Upper lobe of left lung (tissue), 6 donors: ENCODE measurements at places on chromosomes 4 and X. TPM values are rescaled to one million over a fixed set of nuclear protein-coding genes. Genes with fewer than 3 reads are reported as not detected.

The KLHL5 gene
- total RNA-seq, result 20.5 TPM

The IL3RA gene
- total RNA-seq, result 62.3 TPM

The FAAH2 gene
- 11.9 TPM for total RNA-seq

The TEX13A gene
- total RNA-seq, result not detected

The NPY1R gene
- total RNA-seq, result 2.3 TPM

The GAGE13 gene
- not detected for total RNA-seq

The UGT2B11 gene
- not detected for total RNA-seq

The CORIN gene
- total RNA-seq, result 2.1 TPM

The SERTM2 gene
- total RNA-seq, result not detected

The PDGFRA gene
- 71.4 TPM for total RNA-seq

The SFRP2 gene
- 45.2 TPM for total RNA-seq

The ADH4 gene
- not detected for total RNA-seq

The PSAPL1 gene
- not detected for total RNA-seq

The SEC31A gene
- total RNA-seq, result 153 TPM

GRCh38 chr4:1237981-1238675, 10.8 kb downstream of the CTBP1 start:
- no peak overlapping the region for H3K27ac ChIP-seq
- H3K4me3 ChIP-seq, result no peak overlapping the region
- no peaks in the 10 kb centered on the region for H3K27me3 ChIP-seq
- peak; percentile 18 for DNase-seq

- no peak for DNase-seq
- H3K27ac ChIP-seq, result no peak overlapping the region
- H3K4me3 ChIP-seq, result no peak overlapping the region
- H3K36me3 ChIP-seq, result no peaks in the 10 kb centered on the region
- no peaks in the 10 kb centered on the region for H3K27me3 ChIP-seq
Observed at GRCh38 chrX:147917700-147918695, 6.3 kb downstream of the FMR1 start.

- peak; percentile 39 for DNase-seq
- no peak overlapping the region for H3K27ac ChIP-seq
- H3K4me1 ChIP-seq, result no peaks in the 10 kb centered on the region
- H3K36me3 ChIP-seq, result no peaks in the 10 kb centered on the region
Observed at GRCh38 chr4:3791256-3791655, 25.1 kb downstream of the ADRA2C start.

GRCh38 chr4:108391701-108392455, 223.1 kb upstream of the LEF1 start:
- H3K4me1 ChIP-seq, result no peaks in the 10 kb centered on the region
- no peaks in the 10 kb centered on the region for H3K36me3 ChIP-seq
- H3K27ac ChIP-seq, result no peak overlapping the region
- H3K4me3 ChIP-seq, result no peak overlapping the region
- DNase-seq, result no peak

GRCh38 chr4:15675356-15675755, 6.3 kb upstream of the FAM200B start:
- H3K4me3 ChIP-seq, result no peak overlapping the region
- no peaks in the 10 kb centered on the region for H3K4me1 ChIP-seq
- no peaks in the 10 kb centered on the region for H3K36me3 ChIP-seq

DNA sequence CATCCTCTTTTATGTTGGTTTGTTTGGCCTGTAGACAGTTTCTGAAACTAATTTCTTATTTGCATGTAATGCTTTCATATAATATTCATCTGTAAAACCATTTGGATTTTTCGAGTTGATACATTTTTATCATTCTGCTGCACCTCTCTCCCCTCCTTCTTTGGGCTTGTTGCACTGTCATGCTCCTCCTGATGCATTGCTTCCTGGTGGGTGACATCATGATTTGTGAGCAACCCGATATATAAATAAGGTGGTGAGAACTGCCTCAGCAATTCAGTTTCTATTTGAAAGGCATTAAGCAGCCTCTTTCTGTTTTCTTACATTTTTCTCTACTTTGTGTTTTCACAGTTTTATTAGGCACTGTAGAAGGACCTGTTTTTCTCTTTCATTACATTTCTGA, 515.7 kb downstream of the RPA4 start:
- DNase-seq, result no peak
- H3K4me3 ChIP-seq, result no peak overlapping the region
- H3K27ac ChIP-seq, result no peak overlapping the region

GRCh38 chr4:83251447-83251830, 33.2 kb downstream of the COQ2 start:
- H3K27ac ChIP-seq, result no peak overlapping the region
- H3K36me3 ChIP-seq, result no peaks in the 10 kb centered on the region
- H3K27me3 ChIP-seq, result no peaks in the 10 kb centered on the region
- no peak for DNase-seq
- H3K4me3 ChIP-seq, result no peak overlapping the region

DNA sequence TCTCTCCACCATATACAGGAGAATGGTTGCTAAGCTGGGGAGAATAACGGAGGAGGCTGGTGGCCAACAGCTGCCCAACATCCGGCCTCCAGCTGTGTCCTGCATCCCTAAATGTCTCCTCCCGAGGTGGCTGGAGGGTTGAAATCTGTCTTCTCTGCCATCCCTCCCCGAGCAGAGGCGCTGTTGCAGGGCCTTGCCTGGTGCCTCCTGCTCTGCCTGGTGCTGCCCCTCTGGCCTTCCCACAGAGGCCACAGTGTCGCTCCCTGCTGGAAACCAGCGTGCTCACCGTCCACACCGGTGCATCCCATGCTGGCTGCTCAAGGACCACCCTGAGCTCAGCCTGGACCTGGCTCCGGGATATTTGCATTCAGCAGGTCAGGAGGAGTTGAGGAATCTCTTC, 115.2 kb downstream of the ENPP6 start:
- no peaks in the 10 kb centered on the region for H3K27me3 ChIP-seq
- H3K4me1 ChIP-seq, result peaks cover 1% of the 10 kb centered on the region
- H3K27ac ChIP-seq, result no peak overlapping the region
- no peaks in the 10 kb centered on the region for H3K36me3 ChIP-seq
- no peak for DNase-seq

DNA sequence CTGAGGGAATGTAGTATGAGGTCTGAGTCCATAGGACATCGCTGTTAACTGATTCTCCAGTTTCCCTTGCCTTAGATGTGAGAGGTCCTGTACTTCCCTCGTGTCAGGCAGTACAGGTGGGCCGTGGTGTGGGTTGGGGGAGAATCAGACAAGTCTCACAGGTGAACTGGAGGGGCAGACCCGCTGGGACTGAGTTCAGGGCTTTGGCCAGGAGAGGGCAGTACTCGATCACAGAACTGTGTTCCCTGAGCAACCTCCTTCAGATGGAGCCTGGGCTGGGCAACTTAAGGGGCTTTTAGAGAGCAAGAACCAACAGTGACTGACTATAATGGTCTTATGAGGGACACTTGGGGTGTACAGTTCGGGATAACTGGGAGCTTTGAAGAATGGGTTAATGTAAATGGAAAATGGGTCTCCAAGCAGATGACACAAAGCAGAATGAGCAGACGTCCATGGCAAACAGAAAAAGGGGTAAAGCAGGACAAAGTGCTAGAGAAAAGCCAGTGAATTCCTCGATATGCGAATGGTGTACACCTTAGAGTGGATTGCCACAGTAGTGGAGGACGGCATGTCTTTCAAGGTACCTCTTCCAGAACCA, 83.6 kb downstream of the CCNG2 start:
- H3K36me3 ChIP-seq, result no peaks in the 10 kb centered on the region
- no peaks in the 10 kb centered on the region for H3K4me1 ChIP-seq
- H3K27ac ChIP-seq, result no peak overlapping the region
- H3K27me3 ChIP-seq, result no peaks in the 10 kb centered on the region

GRCh38 chrX:22430701-22431100, 158.0 kb downstream of the CBLL2 start:
- no peaks in the 10 kb centered on the region for H3K4me1 ChIP-seq
- no peaks in the 10 kb centered on the region for H3K36me3 ChIP-seq
- no peaks in the 10 kb centered on the region for H3K27me3 ChIP-seq
- DNase-seq, result no peak

GRCh38 chr4:129822701-129823100, 726.7 kb downstream of the C4orf33 start:
- no peaks in the 10 kb centered on the region for H3K36me3 ChIP-seq
- H3K4me3 ChIP-seq, result no peak overlapping the region
- no peak overlapping the region for H3K27ac ChIP-seq
- no peaks in the 10 kb centered on the region for H3K4me1 ChIP-seq
- H3K27me3 ChIP-seq, result no peaks in the 10 kb centered on the region
- DNase-seq, result no peak

GRCh38 chr4:23881052-23881501, 8.8 kb downstream of the PPARGC1A start:
- no peaks in the 10 kb centered on the region for H3K36me3 ChIP-seq
- no peak overlapping the region for H3K4me3 ChIP-seq
- H3K27me3 ChIP-seq, result no peaks in the 10 kb centered on the region
- H3K27ac ChIP-seq, result no peak overlapping the region
- no peak for DNase-seq
- H3K4me1 ChIP-seq, result peaks cover 11% of the 10 kb centered on the region

DNA sequence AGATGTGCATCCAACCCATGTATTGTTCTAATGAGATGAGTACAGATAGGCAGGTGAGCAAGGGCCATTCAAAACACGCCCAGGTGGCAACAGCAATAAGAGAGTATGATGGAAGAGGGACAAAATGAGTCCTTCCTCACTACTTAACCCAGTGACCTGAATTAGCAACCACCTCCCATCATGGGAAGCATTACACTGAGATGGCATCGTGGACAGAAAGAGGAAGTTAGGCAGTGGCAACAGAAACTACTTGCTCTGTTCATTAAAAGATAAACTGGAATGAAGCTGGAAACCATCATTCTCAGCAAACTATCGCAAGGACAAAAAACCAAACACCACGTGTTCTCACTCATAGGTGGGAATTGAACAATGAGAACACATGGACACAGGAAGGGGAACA, 17.2 kb downstream of the RXFP1 start:
- H3K4me1 ChIP-seq, result no peaks in the 10 kb centered on the region
- no peak overlapping the region for H3K27ac ChIP-seq
- no peak overlapping the region for H3K4me3 ChIP-seq
- DNase-seq, result no peak
- H3K36me3 ChIP-seq, result no peaks in the 10 kb centered on the region

DNA sequence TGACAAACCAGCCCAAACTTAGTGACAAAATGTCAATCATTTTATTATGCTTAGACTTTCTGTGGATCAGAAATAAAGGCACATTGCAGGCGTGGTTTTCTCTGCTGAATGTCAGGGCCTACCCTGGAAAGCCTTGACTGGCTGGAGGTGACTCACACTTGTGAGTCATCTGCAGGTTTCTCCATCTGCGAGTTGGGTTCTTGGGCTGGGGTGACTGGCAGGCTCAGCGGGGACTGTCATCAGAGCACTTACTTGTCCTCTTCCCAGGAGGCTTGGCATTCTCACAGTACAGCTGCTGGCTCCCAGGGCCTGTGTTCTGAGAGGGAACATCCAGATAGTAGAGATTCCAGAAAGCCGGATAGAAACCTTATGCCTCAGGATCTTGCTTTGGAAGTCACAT, 153.8 kb upstream of the AGA start:
- no peaks in the 10 kb centered on the region for H3K4me1 ChIP-seq
- H3K4me3 ChIP-seq, result no peak overlapping the region
- no peak overlapping the region for H3K27ac ChIP-seq
- no peak for DNase-seq

DNA sequence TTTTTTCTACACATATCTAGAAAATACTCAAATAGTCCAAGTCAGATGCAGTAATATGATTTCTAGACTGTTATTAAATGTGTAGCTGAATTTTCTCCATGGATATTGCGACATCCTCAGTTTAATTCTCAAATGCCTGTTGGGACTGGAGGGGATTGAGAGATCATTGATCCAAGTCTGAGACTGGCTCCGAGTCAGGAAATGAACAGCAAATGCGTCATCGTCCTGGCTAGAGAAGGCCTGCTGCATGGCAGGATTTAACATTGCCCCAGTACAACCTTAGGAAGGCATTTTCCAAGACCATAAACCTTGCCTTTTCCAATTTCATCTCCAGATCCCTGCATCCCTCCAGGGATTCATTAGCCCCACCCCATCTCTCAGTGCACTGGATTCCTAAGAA, 56.6 kb upstream of the SLC6A14 start:
- H3K27ac ChIP-seq, result no peak overlapping the region
- H3K27me3 ChIP-seq, result no peaks in the 10 kb centered on the region

DNA sequence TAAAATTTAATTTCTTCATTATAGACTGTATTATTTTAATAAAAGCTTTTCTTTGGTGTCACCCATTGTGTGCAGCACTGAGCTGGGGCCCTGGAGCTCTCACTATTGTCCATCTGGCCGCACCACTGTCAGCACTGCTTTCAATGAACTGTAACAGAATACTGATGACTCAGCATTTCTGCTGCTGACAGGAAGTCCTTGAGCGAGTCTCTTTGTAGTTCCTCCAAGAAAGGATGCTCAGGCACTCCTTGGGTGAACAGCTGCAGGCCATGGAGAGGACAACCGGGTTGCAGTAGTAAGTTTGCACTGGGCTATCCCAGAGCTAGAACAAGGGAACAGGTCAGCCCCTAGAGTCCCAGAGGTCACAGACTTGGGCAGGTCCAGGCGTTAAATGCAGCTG, 81.6 kb downstream of the SORBS2 start:
- H3K4me3 ChIP-seq, result no peak overlapping the region
- no peaks in the 10 kb centered on the region for H3K27me3 ChIP-seq
- no peak for DNase-seq
- H3K27ac ChIP-seq, result no peak overlapping the region
- H3K36me3 ChIP-seq, result no peaks in the 10 kb centered on the region

GRCh38 chr4:53015681-53016080, 153.6 kb downstream of the RASL11B start:
- peaks cover 22% of the 10 kb centered on the region for H3K4me1 ChIP-seq
- H3K27me3 ChIP-seq, result no peaks in the 10 kb centered on the region

DNA sequence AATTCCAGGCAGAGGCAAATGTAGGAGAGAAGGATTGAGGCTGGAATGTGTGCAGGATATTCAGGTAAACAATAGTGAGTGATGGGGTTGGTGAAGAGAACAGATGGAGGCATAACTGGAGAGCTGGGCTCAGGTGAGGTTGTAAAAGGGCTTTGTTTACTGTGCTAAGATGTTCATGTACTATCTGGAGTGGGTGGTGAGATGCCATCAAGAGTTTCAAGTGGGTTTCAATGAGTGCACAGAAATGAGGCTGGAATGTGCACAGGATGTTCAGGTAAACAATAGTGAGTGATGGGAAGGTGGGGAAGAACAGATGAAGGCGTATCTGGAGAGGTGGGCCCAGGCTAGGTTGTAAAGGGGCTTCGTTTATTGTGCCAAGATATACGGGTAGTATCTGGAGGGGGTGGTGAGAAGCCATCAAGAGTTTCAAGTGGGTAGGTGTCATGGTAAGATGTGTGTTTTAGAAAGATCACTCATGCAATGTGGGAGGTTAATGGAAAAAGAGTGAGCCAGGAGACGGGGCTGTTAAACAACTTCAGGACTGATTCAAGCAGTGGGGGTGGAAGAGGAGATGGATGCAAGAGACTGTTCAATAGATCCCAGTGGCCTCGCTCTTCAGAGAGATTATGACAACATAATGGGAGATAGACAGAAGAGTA, 25.4 kb upstream of the NMU start:
- H3K36me3 ChIP-seq, result no peaks in the 10 kb centered on the region
- no peak overlapping the region for H3K27ac ChIP-seq
- no peak overlapping the region for H3K4me3 ChIP-seq
- no peaks in the 10 kb centered on the region for H3K4me1 ChIP-seq
- no peaks in the 10 kb centered on the region for H3K27me3 ChIP-seq

- peaks cover 38% of the 10 kb centered on the region for H3K4me1 ChIP-seq
- no peak for DNase-seq
- H3K4me3 ChIP-seq, result no peak overlapping the region
- no peak overlapping the region for H3K27ac ChIP-seq
- no peaks in the 10 kb centered on the region for H3K27me3 ChIP-seq
- no peaks in the 10 kb centered on the region for H3K36me3 ChIP-seq
Observed at GRCh38 chr4:16206848-16207247, 19.4 kb downstream of the TAPT1 start.
